ENCODE measurements at places on chromosomes 11 and 22. TPM values are rescaled to one million over a fixed set of nuclear protein-coding genes. Genes with fewer than 3 reads are reported as not detected.
A peak's percentile ranks its signal among the peaks of the same experiment; 100 is the strongest.

- peak; percentile 65 for DNase-seq
- no peaks in the 10 kb centered on the region for H3K36me3 ChIP-seq
- peak overlapping the region; percentile 62 for H3K27ac ChIP-seq
Measured at GRCh38 chr22:28230671-28231070, 311.6 kb upstream of the PITPNB start.

- DNase-seq: no peak
- peaks cover 32% of the 10 kb centered on the region for H3K4me1 ChIP-seq
- H3K36me3 ChIP-seq: no peaks in the 10 kb centered on the region
- H3K27me3 ChIP-seq: no peaks in the 10 kb centered on the region
Measured at GRCh38 chr11:76626266-76626665, 44.3 kb downstream of the LRRC32 start.

APOBEC3B gene
- 4.0 TPM for total RNA-seq

DUSP8 gene
- total RNA-seq: 14.8 TPM

VSIG10L2 gene
- total RNA-seq: not detected

- H3K27ac ChIP-seq: no peak overlapping the region
- H3K4me1 ChIP-seq: no peaks in the 10 kb centered on the region
- H3K36me3 ChIP-seq: no peaks in the 10 kb centered on the region
- H3K27me3 ChIP-seq: no peaks in the 10 kb centered on the region
Measured at GRCh38 chr11:129425214-129425613, 49.6 kb downstream of the BARX2 start.

GRCh38 chr22:49363526-49364230 lies 464.0 kb downstream of the BRD1 start:
- no peak for DNase-seq

All from astrocyte (in vitro differentiated cells and primary cell).